Stimulated activated CD4-positive, alpha-beta T cell treated with anti-CD3 and anti-CD28 coated beads, Interleukin-1b, Interleukin-23, amount 100 ng/mL, for 4 hours (primary cell): ENCODE measurements at places on chromosomes 1 and 21.

DNA sequence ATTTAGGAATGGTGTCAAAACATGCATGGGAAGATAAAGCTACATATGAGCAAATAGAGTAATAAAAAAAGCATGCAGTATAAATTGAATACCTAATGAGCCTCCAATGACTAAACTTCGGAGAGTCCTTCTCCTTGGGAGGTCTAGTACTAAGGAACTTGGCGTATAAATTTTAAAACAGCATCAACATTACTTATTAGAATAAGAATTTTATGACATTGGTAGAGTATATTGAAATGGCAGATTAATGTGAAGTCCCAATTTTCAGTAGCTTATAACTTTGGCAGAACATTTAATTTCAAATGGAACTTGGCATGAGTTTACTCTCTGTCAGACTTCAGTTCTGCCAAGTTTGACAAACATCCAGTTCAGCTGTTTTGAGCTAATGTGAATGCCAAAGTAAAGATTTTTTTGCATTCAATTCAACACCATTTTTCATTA, 104.7 kb upstream of the RGS18 start:
- no peak for DNase-seq

DNA sequence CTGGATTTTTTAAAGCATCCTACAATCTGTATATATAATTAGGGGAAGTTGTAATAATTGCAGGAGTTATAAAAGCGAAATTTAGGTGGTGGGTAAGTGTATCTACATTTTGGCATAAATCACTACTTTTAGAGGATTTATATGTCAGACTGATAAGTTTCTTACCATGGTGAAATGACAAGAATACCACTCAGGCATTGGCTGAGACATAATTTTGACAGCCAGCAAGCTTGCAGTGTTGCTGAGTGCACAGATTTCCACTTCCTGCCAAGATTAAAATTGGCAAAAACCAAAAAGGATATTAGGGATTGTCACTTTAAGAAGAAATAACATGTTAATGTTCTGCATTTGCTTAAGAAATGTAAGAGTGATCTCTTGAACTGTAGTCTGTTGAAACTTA, 28.2 kb downstream of the NFIA start:
- no peak for DNase-seq

DNA sequence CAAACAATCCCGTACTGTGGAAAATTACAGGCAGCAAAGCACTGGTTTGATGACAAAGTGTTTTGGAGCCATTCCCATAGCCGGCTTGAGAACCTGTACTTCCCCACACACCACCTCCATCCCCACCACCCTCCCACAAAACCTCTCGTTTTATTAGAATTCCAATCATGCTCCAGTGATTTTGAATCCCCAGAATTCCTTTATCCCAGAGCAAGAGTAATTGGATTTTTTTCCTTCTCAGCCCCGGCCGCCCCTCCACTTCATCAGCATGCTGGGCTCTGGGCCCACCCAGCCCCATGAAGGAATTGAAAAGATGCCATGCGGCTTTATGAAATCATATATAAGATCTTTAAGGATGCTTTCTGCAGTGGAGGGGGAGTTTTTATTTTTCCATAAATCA, 136.6 kb downstream of the OMA1 start:
- DNase-seq = no peak

DNA sequence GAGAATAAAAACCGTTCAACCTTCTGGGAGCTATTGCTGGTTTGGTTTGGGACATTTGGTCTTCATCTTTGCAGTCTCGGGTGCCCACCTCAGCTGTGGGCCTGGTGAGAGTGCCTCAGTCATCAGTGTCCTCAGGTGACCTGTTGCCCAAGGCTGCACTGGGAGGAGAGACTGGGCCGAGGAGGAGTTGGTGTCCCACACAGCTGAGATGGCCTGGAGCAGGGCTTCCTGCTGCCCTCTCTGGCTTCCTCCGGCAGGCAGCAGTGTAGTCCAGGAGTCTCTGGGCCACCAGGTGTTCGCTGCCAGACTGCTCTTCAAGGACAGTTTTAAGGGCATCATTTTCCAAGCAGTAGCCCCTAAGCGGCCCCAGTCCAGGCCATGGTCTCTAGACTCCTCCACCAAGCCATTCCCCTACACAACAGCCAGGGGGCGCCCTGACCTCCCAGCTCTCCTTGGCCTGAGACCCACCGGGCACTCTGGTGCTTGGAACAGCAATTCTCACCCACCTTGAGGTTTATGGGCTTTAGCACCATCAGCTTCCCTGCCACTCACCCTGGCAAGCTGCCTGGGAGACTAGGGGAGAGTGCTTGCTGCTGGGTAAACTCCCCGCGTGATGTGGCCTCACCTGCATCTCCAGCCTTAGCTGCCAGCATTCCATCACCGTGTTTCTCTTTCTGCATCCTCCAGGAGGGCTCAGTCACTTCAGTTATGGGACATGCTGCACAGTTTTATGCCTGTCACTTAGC, 9.1 kb upstream of the SYTL1 start:
- DNase-seq = no peak

- no peak for DNase-seq
Measured at GRCh38 chr1:37861151-37861550, 1.8 kb upstream of the MTF1 start.

DNA sequence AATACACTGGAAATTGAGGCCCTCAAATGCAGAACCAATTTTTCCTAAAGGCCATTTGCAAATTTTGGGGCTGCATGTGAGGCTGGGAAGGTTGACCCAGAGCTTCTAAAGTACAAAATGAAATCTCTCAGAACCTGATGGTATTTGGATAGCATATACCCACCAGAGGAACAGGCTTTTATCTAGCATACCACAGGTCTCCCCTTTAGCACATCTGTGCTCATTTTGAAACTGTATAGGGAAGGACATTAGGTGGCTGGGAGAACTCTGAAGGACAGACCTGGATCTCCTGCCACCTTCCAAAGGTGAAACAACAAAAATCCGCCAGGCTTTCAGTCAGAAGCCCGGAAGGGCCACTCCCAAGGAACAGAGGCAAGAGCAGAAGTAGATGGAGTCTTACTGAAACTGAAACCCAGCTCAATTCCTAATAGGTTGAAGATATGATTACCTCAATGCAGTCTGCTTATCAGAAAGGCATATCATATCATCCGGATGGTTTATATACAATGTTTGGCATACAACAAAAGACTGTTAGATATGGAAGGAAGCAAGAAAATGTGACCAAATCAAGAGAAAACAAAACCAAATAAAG, 11.6 kb downstream of the CD55 start:
- no peak for DNase-seq

DNA sequence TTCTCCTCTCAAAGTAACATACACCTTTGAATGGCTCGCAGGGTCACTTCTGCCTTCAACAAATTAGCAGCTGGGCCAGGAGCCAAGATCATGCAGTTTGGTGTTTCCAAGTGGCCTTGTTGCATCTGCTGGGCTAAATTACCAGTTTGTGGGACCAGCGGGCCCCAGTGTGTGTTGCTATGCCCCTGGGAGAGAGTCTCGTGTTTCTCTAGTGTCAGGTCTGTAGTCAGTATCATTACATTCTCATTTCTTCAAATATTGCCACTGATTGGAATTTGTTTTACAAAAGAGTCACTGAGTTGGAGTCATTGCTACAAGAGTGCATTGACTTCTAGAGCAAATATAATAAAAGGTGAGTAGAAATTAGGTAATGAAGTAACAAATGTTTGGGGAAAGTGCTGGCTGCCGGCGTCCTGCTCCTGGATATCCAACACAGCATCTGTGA, 35.5 kb downstream of the RHOU start:
- no peak for DNase-seq

DNA sequence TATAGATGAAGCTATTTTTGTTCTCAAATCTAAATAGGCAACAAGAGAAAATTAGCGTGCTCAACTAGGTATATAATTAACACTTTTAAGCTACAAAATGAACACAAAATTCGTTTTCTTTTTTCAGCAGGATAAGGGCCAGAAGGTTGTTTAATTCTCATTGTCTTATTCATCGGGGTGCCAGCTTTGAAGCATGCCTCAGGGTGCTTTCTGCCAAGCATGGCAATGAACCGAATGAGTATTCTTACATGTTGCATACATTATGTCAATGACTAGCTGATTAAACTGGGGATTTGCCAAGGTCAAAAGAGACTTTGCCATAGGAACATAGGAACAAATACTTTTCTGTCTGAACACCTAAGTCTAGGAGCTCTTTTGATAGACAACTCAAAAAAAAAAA, 102.0 kb upstream of the MAP1LC3C start:
- DNase-seq = no peak

DNA sequence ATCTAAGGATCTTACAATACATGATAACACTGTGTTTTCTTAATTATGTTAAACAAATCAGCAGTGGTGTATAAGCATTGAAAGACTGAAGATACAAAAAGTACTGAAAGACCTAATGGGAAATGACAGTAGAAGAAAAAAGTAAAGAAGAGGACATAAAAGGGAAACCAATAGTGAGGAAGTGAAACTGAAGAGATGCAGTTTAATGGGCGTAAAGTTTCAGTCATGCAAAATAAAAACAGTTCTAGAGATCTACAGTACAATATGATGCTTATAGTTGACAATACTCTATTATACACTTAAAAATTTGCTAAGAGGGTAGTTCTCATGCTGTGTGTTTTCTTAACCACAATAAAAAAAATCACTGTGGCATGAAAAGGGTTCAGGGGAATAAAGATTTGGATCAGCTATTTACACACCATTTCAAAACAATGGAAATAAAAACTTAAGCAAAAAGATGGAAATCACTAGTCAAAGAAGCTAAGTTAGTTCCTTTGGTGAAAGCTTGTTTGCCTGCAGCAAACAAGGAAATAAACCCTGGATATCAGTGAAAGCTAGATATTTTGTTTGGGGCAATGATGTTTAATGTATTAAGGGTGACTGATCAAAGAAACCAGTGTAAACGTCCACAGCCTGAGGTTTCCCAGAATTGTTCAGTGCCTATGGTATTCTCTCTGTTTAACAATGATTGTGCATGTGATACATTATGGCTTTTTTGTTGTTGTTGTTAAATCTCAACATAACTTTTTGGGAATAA, 1160.8 kb upstream of the ADGRL2 start:
- no peak for DNase-seq

GRCh38 chr1:145747398-145748247, 28.3 kb downstream of the CD160 start:
- no peak for DNase-seq

- peak; percentile 42 for DNase-seq
Measured at GRCh38 chr1:15046487-15047165, 106.9 kb upstream of the TMEM51 start.

- no peak for DNase-seq
Measured at GRCh38 chr21:42537106-42537742, 23.6 kb downstream of the SLC37A1 start.

- DNase-seq = no peak
Measured at GRCh38 chr1:50703240-50703639, 256.8 kb downstream of the FAF1 start.

DNA sequence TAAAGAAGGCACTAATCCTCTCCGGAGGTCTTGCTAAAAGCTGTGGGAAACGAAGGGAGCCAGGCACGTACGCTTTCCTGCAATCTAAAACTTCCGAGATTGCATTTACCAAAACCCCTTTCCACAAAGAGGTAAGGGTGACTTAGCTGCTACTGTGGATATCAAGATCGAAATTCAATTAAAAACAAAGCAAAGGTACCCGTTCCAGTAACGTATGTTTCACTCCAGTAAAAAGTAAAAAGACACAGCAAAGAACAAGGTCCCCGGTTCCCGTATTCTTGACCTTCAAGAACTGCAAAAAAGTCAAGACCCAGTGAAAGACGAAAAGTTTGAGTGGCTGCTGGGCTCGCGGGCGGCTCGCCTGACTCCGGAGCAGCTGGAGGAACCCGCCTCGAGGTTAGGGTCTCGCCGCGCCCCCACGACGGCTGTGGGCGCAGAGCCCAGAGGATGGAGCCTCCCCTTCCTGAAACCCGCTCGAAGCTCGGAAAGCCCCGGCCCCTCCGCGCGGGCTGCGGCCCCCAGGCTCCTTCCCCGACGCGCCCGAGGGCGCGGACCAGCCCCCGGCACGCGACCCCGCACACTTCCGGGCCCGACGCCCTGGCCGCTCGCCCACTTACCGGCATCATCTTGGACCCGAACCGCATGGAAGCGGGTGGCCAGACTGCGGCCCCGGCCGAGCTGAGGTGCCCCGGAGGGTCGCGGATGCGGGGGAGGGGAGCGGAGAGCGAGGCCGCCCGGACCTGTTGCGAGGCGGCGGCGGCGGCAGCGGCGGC, 524 bp downstream of the TP53BP2 start:
- peak; percentile 28 for DNase-seq
